ENCODE measurements at places on chromosomes 1 and 21.

DNA sequence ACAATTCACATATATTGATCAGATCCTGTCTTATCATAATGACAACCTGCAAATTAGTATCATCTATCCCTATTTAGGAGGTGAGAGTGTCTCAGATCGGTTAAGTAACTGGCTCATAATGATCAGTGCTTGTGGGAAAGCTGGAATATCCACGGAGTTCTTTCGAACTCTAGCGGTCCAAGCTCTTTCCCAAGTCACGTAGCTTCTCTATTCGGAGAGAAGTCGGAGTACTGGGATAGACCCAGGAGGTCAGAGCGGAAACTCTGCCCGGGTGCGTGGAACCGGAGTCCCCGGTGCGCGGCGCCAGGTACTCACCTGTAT is 339 bp downstream of the PTGS2 start:
- DNase-seq: no peak

DNA sequence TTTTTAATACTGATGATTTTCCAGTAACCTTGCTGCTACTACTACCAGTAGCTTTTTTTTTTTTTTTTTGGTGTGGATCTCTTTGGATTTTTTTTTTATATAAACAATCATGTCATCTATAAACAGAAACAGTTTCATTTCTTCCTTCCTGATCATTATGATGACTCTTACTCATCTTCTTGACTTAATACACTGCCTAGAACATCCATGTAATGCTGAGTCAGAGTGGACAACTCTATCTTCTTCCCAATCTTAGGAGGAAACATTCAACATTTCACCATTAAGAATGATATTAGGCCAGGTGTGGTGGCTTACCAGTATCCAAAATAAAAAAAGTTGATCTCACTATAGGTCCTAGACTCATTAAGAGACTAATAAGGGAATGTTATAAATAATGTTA is 69.1 kb downstream of the RUSC1 start:
- peak; percentile 35 for DNase-seq

DNA sequence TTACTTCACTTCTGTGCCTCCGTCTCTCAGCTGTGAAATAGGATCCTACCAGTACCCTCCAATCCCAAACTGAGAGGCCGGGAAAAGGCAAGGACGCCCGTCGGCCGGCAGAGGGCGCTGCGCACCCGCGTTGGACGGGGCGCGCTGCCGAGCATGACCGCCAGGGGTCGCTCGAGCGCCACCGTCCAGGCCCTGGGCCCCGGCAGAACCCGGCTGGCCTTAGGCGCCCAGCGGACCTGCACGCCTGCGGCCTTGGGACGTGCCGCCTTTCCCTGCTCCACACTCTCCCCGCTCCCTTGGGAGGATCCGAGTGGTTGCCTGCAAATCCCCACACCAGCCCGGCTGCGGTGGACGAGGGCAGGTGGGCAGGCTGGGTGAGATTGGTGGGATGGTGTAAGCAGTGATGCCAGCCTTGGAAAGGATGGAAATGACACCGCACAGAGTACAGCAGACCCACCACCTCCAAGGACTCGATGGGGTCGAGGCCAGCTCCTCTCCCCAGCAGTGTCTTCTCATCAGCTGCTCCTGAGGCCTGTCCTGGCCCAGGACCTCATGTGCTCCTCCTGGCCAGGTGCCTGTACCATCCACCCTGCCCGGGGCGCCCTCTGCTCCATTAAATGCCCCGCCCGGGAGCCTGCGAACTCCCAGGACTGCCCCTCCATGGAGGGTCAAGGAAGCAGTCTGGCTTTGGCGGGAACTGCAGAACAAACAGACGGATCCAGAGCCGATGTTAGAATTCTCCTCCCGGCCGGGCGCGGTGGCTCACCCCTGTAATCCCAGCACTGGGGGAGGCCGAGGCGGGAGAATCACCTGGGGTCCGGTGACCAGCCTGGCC is 47.4 kb upstream of the LBR start:
- DNase-seq: peak; percentile 51

DNA sequence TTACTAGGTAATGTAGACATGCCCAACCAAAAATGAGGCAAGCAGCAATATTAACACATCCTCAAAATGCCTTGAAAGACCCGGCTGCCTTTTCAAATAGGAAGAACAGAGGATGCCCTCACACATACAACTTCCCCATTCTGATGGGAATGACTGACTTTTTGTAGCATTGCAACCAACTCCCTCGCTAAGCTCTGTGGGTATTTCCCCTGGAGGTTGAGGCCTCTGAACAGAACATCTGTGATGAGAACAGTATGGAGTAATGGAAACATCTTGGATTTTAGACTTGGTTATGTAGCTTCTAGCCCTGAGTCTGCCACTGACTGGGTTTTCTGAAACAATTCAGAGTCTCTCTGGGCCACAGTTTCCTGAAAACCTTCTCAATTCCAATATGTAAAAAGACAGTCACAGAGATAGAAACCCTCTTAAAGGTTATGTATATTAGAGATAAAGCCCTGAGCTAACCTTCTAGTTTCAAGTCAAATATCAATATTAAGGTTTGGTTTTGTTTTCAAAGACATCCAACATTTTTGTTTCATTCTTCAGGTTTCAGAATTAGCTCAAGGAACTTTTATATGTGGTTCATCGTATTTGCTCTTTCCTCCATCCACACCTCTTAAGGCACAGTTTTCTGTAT is 311.5 kb downstream of the SETD4 start:
- DNase-seq: no peak

GRCh38 chr1:5875345-5875910 is 116.8 kb downstream of the NPHP4 start:
- DNase-seq: no peak

GRCh38 chr1:24022581-24023361 is 42.6 kb upstream of the SRSF10 start:
- DNase-seq: peak; percentile 99
